T-cell (primary cell): ENCODE measurements at places on chromosomes 6 and 20.

GRCh38 chr6:27040244-27041042, 207.1 kb upstream of the PRSS16 start:
- H3K4me1 ChIP-seq: no peaks in the 10 kb centered on the region
- DNase-seq: no peak
- H3K27ac ChIP-seq: no peak overlapping the region
- no peaks in the 10 kb centered on the region for H3K36me3 ChIP-seq
- H3K27me3 ChIP-seq: peaks cover 6% of the 10 kb centered on the region

DNA sequence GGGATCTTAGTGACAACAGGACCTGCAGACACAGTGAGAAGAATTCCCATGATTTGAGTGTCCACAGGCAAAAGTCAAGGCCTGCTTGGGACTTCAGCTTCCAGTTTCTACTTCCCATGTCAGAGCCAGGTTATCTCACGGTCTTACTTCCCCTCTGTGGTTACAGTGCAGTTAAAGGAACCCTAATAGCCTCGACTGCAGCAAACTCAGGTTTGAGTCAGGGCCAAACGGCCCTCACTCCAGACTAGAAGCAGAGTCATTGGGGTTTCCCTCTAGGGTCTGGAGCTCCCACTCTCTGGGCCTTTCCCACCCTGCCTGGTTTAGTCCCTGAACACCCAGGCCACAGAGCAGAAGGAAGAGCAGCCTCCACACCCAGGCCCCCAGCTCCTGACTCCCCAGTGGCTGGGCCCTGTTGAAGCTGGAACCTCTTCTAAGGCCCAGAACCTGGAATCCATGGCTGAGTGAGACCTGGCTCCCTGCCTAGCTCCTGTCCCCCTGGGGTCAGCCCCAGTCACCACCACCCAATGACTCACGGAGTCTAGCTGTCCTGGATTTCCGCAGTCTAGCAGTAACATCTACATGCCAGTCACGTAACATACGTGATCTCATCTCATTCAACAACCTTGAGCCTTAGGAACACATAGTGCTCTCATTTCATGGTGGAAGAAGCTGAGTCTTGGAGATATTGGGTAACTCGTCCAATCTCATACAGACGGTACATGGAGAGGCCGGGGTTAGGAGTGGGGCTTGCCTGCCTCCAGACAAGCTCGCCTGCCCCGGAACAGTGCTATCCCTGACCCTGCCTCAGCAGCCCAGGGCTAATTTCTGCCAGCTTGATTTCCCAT, 9.2 kb upstream of the GHRH start:
- no peak for DNase-seq
- no peak overlapping the region for H3K27ac ChIP-seq
- no peak overlapping the region for H3K4me3 ChIP-seq

DNA sequence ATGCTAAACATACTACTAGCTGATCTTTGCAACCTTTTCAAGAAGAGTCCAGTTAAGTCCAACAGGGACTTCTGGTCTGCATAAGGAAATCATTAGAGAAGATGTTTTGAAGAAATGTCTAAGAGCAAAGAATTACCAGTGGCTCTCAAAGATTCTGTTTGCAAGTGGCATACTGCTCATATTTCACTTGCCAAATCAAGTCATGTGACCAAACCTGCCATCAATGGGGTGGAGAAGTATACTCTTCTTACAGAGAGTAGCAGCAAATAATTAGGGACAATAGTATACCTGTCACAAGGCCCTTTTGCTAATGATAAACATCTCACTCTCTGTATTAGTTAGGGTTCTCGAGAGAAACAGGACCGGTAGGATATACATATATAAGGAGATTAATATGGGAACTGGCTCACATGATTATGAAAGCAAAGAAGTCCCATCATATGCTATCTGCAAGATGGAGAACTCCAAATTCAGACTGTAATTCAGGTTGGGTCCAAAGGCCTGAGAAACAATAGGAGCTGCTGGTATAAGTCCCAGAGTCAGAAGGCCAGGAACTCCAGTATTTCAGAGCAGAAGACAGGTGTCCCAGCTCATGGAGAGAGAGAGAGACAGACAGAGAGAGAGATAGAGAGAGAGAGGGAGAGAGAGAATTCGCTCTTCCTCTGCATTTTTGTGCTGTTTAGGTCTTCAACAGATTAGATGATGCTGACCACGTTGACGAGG, 111.5 kb downstream of the LCA5 start:
- no peaks in the 10 kb centered on the region for H3K4me1 ChIP-seq
- no peaks in the 10 kb centered on the region for H3K36me3 ChIP-seq
- no peak for DNase-seq

DNA sequence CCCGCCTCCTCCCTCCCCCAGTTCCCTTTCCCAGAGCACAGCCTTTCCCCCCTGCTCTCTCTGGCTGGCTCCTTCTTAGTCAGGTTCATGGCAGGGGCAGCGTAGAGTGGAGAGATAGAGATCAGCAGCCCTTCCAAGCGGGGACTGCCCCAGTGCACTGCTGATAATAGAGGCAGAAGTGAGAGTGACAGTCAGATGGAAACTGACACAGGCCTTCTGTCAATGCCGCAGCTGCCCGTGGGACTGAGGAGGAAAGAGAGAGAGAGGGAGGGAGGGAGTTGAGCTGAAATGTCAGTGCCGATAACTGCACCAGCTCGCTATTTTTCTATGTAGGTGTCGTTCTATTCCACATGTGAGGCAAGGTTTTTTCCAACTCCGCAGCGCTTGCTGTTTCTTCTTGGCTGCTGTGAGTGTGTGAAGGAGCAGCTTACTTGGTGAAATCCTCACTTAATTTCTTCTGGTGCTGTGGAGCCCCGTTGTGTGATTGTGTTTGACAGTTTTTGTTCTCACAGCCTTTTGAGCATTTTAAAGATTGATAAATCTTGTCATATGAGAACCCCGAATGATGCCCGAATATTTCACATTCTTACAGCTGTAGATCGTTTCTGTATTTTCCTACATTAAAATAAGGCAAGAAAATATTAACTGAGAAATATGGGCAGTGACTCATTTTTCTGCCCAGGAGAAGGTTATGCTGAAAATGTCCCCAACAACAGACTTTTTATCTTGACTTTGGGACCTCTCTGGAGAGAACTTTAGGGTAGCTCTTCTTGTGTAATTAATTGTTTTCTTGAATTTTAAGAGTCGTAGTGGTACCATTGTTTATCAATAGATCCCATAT, 386.4 kb upstream of the MMS22L start:
- H3K27ac ChIP-seq: no peak overlapping the region
- H3K36me3 ChIP-seq: no peaks in the 10 kb centered on the region
- no peaks in the 10 kb centered on the region for H3K27me3 ChIP-seq
- H3K4me3 ChIP-seq: no peak overlapping the region
- H3K4me1 ChIP-seq: no peaks in the 10 kb centered on the region
